ENCODE measurements at places on chromosomes 13 and 19.
A peak's percentile ranks its signal among the peaks of the same experiment; 100 is the strongest.

GRCh38 chr13:98226496-98226895 lies 49.4 kb upstream of the RNF113B start:
- no peak for DNase-seq

GRCh38 chr19:18265582-18265981 lies 8.7 kb downstream of the IQCN start:
- no peak for DNase-seq

DNA sequence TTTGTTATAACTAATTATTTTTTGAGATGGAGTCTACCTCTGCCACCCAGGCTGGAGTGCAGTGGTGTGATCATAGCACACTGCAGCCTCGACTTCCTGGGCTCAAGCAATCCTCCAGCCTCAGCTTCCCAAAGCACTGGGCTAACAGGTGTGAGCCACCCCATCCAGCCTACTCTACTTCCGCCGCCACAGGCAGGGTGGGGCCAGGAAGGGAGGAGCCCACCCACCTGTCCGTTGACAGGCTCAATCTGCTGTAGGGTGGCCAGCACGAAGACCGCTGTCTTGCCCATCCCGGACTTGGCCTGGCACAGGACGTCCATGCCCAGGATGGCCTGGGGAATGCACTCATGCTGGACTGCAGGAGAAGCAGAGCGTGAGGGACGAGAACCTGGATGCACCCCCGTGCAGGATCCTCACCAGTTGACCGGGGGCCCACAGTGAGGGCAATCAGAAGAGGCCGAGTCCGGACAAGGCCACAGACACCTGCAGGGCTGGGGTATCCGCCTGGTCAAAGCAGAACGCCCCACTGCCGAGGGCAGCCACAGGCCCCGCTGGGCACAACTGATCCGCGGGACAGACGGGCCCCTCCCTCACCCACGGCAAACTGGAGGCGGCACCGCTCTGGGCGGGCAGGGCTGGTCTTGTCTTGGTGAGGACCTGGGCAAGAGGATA lies 6.7 kb downstream of the DDX39A start:
- DNase-seq, result no peak

DNA sequence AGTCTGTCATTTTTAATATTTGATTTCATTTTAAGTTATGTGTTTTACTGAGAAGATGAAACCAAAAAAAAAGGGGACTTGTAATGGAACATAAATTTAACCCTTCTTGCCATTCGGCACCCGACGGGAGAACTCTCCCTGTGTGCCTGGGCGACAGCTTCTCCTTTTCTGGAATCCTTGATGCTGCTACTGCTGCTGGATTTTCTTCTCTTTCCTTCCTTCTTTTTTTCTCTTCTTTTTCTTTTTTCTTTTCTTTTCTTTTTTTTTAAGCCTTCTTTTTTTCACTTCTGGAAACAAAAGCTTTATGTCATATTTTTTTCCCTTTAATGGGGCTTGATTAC lies 11.1 kb upstream of the ZNF536 start:
- DNase-seq, result no peak

DNA sequence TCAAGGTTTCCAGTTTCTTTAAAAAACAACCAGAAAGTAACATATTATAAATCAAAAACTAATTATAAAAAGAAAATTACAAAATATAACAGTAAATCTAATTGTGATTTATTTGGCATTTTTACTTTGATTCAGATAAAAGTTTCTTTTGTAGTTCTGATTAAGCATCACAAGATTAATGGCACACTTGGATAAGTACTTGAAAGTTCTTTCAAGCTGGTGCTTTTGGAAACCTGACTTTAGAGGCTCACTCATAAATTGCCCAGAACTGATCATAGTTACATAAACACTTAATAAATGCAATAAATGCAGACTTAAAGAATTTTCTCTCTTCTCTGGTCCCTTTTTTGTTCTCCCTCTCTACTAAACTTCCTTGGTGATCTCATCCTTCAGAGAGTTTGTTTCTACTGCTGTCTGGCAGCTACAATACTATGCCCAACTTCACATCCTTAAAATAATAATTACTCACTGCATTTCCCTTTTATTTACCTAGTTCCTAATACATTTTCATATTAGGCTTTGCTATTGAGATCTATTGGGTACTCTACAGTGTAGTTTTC lies 1417.0 kb downstream of the EFNB2 start:
- no peak for DNase-seq

DNA sequence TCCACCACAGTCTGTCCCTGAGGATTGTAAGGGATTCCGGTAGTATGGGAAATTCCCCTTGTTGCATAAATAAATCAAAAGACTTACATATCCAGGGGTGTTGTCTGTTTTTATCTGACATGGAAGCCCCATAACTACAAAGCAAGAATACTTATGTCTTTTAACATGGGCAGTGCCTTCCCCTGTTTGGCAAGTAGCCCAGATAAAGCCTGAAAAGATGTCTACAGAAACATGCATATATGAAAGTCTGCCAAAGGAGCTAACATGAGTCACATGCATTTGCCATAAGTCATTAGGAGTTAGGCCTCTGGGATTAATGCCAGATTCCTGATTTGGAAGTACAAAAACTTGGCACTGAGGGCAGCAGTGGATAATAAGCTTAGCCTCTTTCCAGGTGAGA lies 62.1 kb downstream of the ZNF737 start:
- no peak for DNase-seq

DNA sequence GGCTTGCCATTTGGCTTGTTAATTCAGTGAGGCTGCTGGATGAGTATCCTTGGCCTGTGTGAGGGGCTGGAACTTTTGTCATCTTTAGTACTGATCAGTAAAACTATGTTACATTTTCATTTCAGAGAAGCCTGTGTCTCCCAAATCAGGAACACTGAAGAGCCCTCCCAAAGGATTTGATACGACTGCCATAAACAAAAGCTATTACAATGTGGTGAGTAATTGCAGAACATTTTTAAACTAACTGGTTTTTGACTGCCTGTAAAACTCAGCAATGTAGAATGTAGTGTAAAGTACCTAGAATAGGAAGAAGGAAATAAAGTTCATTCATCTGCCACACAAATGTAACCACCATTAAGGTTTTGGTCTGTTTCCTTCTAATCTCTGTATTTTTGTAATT lies 87.4 kb upstream of the TEX29 start:
- DNase-seq, result no peak

DNA sequence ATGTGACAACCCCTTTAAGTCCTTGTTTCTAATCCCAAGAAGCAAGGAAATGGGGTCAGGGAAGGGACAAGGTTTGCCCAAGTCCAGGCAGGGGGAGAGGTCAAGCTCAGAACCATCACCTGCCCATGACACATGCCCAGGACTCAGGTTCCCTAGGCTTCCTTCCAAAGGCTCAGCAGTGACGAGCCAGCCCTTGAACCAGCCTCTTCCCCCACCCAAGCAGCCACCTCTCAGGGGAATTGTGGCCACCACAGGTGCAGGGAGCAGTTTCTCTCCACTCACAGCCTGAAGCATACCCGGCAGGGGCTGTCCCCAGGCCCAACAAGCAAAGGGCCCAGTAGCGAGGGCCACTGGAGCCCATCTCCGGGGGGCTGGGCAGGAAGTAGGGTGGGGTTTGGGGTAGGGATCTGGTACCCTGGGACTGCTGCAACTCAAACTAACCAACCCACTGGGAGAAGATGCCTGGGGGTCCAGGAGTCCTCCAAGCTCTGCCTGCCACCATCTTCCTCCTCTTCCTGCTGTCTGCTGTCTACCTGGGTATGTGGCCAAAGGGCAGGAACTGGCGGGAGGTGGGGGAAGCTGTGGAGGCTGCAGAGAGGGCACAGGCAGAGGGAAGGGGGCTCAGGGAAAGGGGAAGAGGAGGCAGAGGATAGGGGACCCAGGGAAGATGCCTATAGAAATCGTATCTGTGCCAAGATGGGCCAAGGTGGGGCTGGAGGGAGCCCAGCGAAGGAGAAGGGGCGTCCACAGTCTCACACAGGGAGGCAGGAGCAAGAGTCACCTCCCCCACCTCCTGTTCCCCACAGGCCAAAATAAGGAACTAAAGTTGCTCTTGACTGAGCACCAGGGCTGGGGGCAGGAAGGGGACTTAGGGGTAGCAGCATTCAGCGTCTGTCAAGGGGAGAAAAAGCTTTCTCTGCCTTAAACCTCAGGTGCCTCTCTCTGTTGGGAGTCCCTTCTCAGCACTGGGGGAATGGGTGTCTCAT lies at the start of gene CD79A:
CD79A (plus strand) TSS at position 433 of the 986 bp plus-strand sequence; CDS start at position 459, 26 bp downstream.
- DNase-seq, result no peak

GRCh38 chr13:103315711-103316110 lies 249.5 kb upstream of the SLC10A2 start:
- peak; percentile 28 for DNase-seq

DNA sequence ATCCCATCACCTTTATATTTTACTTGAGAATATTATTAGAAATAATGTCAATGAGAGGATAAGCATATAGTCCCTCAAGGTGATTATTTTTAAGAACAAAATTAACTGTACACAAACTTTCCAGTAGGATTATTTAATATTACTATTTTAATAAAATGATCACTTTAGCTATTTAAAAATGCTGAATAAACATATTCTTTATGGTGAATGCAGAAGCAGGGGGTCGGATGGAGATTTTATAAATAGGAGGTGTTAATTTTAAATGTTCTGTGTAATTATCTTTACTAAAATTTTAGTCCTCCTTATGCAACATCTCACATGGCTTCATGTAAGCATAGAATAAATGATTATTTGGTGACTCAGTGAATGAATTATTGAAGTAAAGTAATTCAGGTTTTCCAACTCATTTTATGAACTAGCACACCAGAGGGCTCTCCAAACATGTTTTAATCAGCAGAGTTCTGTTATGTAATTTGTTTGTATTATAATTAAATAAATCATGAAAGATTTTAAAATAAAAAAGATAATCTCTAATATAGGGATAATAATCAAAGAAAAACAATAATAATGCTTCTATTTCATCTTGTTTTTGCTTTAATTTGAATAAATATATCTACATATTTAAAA lies 1635.2 kb downstream of the EFNB2 start:
- DNase-seq, result no peak

DNA sequence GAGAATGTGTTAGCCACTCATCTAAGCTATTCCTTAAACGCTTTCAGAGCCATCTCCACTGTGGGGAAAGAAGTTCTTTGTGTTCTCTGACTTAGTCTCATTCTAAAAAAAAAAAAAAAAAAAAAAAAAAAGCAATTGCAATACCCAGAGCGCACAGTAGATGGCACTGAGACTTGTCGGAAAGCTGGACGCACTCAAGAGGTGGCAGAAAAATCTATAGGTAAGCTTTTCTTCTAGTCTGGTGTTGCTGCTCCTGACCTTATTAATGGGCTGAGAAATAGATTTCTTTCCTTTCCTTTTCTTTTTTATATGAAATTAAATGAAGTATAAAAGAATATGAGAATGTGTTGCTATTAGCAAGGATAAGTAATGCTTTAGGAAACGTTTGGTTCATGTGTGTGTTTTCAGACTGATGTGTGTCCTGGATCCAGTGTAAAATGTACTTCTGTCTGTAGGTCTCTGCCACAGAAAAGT lies 4.7 kb upstream of the GJB2 start:
- peak; percentile 62 for DNase-seq

DNA sequence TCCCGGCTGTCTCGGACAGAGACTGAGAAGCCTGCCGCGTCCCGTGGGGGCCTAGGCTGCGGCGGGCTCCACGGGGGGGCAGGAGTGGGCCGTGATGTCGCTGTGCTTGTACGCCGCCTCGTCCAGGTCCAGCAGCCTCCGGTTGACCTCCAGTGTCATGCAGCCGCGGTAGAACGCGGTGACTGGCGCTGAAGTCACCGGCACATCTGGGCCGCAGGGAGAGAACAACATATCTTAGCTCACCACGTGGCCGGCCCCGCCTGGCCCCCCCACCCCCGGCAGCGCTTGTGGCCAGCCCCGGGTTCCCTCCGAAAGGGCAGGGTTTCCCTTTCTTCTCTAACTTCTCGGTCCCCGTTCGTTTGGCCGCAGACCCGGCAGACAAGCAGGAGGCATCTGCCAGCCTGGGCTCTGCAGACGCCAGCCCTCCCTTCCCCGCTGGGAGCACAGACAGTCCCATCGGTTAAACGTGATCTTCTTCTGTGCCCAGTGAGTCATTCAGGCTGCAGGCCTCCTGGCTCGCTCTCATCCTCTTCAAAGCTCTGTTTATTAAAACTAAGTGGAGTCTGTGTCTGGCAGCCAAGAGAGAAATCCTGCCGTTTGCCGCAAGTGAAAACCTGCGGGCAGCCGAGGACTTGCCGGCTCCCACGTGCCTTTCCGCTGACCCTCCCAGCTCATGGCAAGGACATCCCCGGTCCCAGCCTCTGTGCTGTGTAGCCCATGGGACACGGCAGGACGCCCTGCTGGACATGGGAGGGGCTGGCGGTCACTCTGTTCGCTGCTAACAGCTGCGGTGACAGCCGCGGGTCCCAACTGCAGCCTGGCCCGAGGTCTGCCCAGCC lies 42.8 kb downstream of the GAS6 start:
- DNase-seq, result peak; percentile 25

GRCh38 chr13:24218977-24219376 lies 58.5 kb downstream of the SPATA13 start:
- no peak for DNase-seq

GRCh38 chr19:16476401-16476800 lies 4.6 kb upstream of the EPS15L1 start:
- DNase-seq, result no peak

- no peak for DNase-seq
These were observed 3.7 kb downstream of the SNRPA start for GRCh38 chr19:40754611-40755247.

DNA sequence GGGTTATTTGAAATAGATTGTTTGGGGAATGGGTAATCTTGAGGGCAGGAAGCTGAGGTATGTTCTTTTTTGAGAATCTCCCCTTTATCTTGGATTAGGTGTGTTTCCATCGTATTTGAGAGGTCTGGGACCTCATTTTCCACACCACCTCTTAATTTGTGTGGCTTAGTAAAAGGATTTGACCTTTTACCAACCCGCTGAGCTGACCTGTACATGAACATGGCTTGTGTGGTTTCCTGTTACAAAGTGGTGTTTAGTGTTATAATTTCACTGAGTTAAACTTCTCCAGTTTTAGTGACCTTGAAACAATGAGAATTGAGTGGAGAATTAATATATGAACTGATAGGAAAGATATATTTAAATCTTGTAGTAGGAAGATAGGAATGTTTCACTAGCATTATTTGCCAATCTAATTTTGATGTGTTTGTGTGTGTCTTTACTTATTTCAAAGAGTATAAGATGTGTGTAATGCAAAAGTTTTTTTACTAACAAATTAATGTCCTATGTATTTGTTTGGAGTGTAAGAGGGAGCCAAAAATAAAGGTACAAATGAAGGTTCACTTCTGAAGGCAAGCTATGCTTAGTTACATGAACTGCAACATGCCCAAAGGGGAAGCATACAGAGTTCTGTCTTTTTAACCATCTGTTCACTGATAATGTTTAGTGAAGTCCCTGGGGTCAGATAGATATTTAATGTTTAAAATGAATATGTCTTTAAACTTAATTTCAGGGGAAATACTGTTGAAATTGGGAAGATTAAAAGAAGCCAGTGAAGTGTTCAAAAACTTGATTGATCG lies 17.1 kb downstream of the NAA16 start:
- DNase-seq, result no peak

DNA sequence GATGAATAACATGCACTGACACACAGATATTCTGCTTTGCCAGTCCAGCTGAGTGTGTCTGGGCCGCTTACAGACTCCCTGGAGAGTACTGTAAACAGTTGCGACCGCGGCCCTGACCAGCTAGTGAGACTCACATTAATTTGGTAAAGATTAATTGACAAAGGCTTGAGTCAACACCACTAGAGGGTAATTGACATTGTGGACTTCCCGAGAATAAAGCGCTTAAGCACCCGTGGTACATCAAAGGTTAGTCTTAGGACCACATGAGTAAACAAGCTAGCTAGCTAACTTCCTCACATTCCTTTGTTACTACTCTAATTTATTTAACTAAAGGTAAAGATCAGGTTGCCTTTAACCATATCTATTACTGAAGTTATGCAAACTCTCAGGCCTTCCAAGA lies 624.4 kb upstream of the ARGLU1 start:
- DNase-seq, result no peak

Measured in NCI-H524 (cell line).